ENCODE measurements at places on chromosomes 13 and 19.

DNA sequence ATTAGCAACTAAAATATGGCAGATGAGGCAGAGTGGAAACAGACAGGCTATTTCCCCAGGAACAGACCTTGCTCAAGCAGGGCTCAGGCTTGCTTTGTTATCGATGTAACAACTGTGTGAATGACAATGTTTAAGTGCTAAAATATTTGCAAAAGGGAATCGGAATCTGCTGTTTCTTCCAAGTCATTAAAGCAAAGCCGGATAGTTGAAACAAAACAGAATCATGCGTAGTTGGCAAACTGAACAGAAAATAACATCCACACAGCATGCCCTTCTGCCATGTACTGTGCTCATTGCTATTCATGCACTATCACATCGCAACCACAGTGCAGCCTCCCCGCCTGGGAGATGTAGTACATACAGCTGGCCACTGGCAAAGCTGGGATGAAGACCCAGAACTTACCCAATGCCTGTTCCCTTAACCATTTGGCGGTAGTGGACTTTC, 799.1 kb downstream of the DIAPH3 start:
- DNase-seq = no peak

DNA sequence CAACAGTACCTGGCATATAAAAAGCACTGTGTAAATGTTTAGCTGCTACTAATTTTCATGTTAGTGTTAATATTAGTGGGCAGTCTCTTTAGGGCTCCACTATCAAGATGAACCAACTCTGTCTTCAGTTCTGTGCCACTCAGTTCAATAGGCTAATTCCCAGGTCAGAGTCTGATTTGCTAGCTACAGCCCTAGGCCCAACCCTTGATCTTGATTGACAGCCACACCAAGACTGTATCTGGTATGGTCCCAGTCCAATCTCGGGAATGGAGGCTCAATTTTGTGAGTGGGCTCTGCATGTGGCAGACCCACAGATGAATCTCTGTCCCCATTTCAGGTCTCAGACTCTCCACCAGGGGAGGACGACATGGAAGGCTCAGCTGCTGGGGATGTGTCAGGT, 46.1 kb downstream of the MAP4K1 start:
- no peak for DNase-seq

- no peak for DNase-seq
Observed at GRCh38 chr13:84393981-84394625, 511.8 kb upstream of the SLITRK1 start.

DNA sequence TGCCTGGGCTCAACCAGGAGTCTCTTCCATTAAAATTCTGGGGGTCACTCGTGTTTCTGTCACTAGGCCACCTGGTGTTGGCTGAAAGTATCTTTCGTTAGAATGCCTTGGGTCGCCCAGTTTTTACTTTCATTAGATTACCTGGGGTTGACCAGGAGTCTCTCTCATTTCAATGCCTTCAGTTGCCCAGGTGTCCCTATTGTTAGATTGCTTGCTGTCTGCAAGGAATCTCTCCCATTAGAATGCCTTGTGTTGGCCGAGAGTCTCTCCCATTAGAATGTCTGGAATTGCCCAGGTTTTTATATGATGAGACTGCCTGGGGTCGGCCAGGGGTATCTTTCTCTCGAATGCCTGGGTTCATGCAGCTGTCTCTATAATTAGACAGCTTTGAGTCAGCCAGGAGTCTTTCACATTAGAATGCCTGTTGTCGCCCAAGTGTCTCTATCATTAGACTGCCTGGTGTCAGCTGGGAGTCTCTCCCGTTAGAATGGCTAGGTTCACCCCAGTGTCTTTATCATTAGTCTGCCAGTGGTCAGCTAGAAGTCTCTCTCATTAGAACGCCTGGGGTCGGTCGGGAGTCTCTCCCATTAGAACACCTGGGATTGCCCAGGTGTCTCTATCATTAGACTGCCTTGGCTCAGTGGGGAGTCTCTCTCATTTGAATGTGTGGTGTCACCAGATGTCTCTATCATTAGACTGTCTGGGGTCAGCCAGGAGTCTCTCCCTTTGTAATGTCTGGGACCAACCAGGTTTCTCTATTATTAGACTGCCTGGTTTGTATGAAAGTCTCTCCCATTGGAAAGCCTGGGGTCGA, 1446.8 kb downstream of the UQCRFS1 start:
- peak; percentile 76 for DNase-seq

DNA sequence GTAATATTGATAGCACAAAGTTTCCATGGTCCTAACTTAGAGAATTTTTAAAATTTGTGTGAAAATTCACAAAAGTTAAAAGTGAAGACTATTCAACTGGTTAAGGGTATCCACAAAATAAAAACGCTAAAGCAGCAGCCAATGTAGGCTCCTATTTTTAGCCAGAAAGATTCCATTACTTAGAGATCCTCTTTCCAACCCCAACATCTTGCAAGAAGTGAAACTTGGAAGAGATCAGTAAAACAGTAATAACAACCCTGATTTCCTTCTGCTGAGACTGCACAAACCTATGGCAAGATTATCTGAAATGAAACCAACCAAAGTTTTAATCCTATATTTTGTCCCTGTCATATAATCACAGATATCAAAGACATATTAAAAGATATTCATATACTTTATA, 8.5 kb downstream of the TBC1D4 start:
- DNase-seq = no peak

DNA sequence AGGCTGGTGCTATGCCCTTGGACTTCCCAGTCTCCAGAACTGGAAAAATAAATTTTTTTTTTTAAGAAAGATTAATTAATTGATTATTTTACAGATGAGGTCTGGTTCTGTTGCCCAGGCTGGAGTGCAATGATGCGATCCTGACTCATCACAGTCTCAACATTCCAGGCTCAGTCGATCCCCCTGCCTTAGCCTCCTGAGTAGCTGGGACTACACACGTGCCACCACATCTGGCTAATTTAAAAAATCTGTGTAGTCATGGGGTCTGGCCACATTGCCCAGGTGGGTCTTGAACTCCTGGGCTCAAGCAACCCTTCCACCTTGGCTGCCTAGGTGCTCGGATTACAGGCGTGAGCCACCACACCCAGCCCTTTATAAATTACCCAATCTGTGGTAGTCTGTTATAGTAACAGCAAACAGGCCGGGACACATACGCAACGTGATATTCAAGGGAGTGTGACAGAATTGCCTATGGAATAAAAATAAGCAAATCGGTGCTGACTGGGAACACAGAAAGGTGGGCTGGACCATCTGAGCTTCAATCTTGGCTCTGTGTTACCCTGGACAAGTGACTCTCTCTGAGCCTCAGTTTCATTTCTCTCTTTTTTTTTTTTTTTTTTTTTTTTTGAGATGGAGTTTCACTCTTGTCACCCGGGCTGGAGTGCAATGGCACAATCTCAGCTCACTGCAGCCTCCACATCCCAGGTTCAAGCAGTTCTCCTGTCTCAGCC, 42.8 kb downstream of the PIN1 start:
- DNase-seq = no peak

DNA sequence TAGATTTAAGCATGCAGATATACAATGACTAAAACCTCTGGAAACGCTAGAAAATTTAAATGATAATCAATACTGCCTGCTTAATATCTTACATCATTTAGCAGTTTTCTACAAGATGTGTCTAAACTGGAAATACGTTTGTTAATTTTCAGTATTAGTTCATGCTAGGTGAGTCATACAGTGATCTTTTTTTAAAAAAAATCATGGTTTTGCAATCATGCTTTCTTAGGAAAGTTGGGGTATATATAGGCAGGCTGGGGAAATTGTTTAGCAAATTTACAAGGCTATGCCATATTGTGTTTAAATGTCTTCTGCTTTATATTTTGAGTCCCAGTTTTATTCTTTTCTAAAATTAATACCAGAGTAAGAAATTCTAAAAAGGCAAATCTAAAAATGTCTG, 245.4 kb upstream of the SPRY2 start:
- DNase-seq = no peak

- peak; percentile 53 for DNase-seq
Observed at GRCh38 chr13:111359930-111360329, 39.5 kb downstream of the TEX29 start.

- DNase-seq = no peak
Observed at GRCh38 chr13:113049981-113050380, 55.6 kb upstream of the F7 start.

GRCh38 chr13:36188441-36188840, 25.9 kb downstream of the SOHLH2 start:
- no peak for DNase-seq

- no peak for DNase-seq
Observed at GRCh38 chr19:8600816-8601215, 9.7 kb downstream of the ADAMTS10 start.

DNA sequence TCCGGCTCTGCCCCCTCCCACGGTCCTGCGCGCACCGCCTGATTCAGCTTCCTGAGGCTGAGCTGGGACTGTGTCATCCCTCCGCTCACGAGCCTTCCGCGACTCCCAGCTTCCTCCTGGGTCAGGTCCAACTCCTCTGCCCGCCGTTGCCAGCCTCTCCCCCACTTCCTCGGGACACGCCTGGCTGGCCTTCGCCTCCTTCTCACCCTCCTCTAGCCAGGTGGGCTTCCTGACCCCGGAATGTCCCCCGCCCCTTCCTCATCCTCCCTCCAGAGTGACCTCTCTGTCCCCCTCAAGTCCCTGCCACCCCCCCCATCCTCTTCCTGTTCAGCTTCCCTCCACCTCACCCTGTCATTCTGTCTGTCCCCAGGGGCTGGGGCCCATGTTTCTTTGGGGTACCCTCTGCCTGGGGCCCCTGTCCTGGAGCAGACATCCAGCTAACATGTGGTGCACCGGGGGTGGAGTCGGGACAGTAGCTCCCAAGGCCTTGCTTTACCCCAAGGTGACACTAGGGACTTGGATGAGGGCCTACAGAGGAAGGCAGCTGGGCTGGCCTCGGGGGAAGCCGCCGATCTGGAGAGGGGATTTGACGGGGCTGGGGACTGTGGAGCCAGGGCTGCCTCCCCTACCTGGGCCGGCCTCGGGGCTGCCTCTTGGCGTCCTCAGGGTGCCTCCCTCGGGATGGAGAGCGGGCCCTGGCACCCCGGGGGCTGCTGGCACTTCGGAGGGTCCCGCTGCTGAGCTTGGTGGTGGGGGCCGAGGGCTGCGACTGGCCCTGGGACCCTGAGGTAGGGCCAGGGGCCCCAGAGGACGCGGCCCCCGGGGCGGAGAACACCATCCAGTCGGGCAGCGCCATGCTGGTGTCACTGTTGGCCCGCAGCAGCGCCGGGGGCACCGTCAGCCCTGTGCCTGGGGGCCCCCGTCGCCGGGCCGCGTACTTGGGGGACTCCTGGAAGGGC, 16.5 kb downstream of the SHANK1 start:
- no peak for DNase-seq

GRCh38 chr13:99516153-99516929, 15.1 kb downstream of the TM9SF2 start:
- DNase-seq = no peak

GRCh38 chr19:44742330-44743061, 6.0 kb upstream of the BCL3 start:
- no peak for DNase-seq

GRCh38 chr13:59445812-59446211, 717.9 kb downstream of the DIAPH3 start:
- DNase-seq = no peak

- no peak for DNase-seq
Observed at GRCh38 chr19:892243-892893, 619 bp downstream of the MED16 start.

- no peak for DNase-seq
Observed at GRCh38 chr19:42497492-42498168, 30.7 kb downstream of the CEACAM1 start.

DNA sequence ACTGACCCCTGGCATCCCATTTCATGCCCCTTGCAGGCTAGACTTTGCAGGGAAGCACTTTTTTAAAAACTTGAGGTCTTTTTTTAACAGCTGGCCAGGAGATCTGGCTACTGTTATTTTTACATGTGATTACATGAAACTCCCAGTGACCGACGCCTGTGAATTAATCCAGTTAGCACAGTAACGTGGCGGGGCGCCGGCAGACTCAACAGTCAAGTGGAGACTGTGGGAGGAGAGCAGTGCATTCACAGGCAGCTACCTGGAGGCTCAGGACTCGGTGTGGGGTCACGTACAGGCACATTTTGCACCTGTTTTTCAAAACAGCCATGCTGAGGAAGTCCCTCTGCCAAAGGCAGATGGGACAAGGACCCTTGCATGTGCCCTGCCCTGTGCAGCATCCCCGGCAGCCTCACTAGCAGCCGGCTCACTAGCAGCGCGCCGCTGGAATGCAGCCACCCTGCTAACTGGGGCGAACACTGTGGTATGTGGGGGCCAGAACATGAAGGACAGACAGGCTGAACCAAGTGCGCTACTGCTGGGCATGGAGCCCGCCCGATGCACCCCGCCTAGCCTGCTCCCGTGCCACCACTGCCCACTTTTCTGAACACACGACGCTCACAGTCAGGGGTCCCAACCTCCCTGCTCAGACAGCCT, 18.7 kb downstream of the CAPS start:
- DNase-seq = no peak

- peak; percentile 34 for DNase-seq
Observed at GRCh38 chr13:29905845-29906244, 55.4 kb upstream of the UBL3 start.

- DNase-seq = peak; percentile 92
Observed at GRCh38 chr19:35643255-35644205, 2.0 kb downstream of the ETV2 start.

GRCh38 chr19:41265395-41266153, 1.4 kb downstream of the HNRNPUL1 start:
- no peak for DNase-seq

GRCh38 chr19:5434970-5435641, 20.1 kb upstream of the ZNRF4 start:
- DNase-seq = no peak

DNA sequence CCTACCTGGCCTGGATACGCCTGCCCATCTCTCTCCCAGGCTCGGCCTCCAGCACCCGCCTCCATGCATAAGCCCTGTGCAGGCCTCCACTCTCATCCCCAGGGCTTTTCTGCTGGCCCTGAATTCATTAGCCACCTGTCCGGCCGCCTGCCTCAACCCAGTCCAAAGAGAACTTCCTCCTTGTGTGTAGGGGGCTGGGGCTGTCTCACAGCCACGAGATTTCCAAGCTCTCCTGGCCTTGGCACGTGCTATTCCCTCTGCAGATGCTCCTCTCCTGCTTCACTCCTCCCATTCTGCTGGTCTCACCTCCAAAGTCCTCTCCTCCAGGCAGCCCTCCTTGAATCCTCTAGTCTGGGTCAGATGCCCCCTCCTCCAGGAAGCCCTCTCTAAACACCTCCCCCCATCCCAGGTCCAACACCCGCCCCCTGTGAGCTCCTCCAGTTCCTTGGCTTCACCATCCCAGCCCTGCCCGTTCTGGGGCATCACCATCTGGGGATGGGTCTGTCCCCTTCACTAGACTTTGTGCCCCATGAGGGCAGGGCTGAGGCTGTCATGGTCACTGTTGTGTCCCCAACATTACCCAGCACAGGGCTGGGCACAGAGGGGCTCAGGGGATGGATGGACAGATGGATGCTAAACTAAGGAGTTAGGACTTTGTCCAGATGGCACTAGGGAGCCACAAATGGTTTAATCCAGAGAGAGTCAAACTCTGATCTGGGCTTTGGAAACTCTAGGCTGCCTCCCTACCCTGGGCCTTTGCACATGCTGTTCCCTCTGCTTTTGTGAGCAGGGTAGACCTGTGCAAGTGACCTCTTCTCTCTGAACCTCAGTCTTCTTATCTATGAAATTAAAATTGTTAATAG, 14.8 kb downstream of the MEIS3 start:
- no peak for DNase-seq
